ENCODE measurements at places on chromosomes 7 and 10.
A peak's percentile ranks its signal among the peaks of the same experiment; 100 is the strongest.

DNA sequence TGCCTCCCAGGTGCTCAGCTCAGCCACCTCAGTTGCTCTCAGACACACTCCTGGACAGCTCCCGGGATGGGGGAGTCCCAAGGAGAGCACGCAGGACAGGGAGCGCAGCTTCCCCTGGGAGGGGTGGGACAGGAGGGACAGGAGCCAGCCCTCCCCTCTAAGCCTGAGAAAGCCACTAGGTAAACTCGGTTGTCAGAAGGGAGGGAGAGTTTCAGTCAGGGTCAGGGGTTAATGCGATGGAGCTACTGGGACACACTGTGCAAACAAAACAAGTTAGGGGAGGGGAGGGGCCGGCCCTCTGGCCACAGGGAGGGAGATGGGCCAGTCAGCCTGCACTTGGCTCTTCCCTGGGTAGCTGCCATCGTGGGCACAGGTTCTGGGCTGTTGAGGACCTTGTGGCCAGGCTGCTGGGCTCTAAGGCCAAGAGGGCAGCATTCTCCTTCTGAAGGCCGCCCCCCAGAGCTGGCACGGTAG lies 31.1 kb downstream of the KAZALD1 start:
- no peak for DNase-seq
- no peaks in the 10 kb centered on the region for H3K36me3 ChIP-seq
- H3K27ac ChIP-seq = no peak overlapping the region
- no peaks in the 10 kb centered on the region for H3K4me1 ChIP-seq
- no peak overlapping the region for H3K4me3 ChIP-seq

DNA sequence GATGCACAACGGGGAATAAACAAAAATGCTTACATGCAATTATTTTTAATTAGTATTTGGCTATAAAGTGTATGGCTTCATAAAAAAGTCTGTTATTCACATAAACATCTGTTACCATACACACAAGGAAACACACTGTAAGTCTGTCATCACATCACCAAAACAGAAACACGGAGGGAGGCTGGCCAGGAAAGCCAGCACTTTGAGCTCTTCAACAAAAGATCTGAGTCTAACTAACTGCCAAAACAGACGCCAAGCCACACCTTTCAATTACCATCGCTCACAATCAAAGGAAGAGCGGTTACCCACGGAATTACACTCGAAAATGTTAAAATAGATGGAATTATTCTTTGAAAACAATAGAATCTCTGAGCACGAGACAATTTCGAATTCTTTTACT lies 49.2 kb upstream of the MGMT start:
- no peak overlapping the region for H3K27ac ChIP-seq
- H3K4me3 ChIP-seq = no peak overlapping the region
- no peak for DNase-seq
- no peaks in the 10 kb centered on the region for H3K4me1 ChIP-seq
- peaks cover 6% of the 10 kb centered on the region for H3K27me3 ChIP-seq

- H3K36me3 ChIP-seq = no peaks in the 10 kb centered on the region
- no peaks in the 10 kb centered on the region for H3K4me1 ChIP-seq
- H3K27me3 ChIP-seq = no peaks in the 10 kb centered on the region
- H3K27ac ChIP-seq = no peak overlapping the region
- H3K4me3 ChIP-seq = no peak overlapping the region
Measured at GRCh38 chr10:8365935-8366911, 311.7 kb downstream of the GATA3 start.

DNA sequence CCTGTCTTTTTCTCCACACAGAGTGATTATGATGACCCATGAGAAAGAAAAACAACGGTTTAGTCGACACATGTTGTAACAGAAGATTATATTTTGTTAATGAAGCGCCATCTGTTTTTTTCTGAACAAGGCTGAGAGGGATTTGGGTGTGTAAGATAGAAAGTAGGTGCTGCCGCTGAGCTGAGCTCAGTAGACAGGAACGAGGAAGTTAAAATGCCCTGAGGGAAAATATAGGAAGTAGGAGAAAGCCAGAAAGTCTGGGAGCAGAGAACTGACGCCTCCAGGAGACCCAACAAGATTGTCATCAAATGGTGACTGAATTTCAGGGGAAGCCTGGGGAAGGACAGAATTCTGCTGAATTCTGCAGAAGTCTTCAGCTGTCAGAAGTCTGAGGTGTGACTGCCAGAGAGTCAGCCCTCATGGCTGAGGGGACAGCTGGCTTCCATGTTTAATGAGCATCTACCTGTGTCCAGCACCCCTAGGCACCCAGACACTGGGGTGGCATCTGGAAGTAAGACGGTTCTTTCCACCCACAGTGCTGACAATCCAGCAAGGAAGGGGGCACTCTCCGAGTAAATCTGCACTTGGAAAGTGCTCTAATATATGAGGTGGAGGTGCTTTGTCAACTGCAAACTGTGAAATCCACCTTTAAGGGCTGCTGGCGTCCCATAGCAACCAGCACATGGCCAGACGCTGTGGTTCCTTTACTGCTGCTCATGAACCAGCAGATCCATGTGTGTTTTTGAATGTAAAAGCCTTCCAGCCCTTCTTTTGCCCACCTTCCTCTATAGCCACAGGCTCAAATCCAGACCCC lies 12.5 kb upstream of the TSPAN15 start:
- H3K4me1 ChIP-seq = peaks cover 2% of the 10 kb centered on the region

- no peak overlapping the region for H3K27ac ChIP-seq
- no peak for DNase-seq
- H3K4me1 ChIP-seq = no peaks in the 10 kb centered on the region
Measured at GRCh38 chr7:122989041-122989440, 6.5 kb downstream of the TAS2R16 start.

DNA sequence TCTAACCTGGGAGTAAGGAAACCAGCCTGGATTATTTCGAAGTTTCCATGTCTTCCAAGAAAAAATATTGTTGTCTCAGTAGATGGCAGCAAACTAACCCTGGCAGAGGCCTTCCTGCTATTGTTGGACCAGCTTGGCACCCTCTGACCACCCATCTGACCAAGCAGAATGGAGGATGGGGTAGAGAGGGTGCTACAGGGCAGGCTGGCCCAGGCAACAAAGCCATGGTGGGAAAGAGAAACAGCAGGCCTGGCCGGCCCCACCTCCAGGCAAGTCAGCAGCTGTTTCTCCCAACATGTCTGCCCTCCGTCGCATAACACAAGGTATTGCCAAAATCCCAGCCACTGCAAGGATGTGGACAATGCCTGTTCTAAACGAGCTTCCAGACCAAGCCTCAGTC lies 95.0 kb downstream of the FAM53B start:
- peaks cover 6% of the 10 kb centered on the region for H3K4me1 ChIP-seq
- no peak overlapping the region for H3K4me3 ChIP-seq
- H3K36me3 ChIP-seq = no peaks in the 10 kb centered on the region
- no peaks in the 10 kb centered on the region for H3K27me3 ChIP-seq
- no peak for DNase-seq

- H3K4me1 ChIP-seq = no peaks in the 10 kb centered on the region
- no peak overlapping the region for H3K27ac ChIP-seq
- DNase-seq = no peak
- no peak overlapping the region for H3K4me3 ChIP-seq
- no peaks in the 10 kb centered on the region for H3K27me3 ChIP-seq
Measured at GRCh38 chr10:66337211-66337610, 588.6 kb upstream of the LRRTM3 start.

DNA sequence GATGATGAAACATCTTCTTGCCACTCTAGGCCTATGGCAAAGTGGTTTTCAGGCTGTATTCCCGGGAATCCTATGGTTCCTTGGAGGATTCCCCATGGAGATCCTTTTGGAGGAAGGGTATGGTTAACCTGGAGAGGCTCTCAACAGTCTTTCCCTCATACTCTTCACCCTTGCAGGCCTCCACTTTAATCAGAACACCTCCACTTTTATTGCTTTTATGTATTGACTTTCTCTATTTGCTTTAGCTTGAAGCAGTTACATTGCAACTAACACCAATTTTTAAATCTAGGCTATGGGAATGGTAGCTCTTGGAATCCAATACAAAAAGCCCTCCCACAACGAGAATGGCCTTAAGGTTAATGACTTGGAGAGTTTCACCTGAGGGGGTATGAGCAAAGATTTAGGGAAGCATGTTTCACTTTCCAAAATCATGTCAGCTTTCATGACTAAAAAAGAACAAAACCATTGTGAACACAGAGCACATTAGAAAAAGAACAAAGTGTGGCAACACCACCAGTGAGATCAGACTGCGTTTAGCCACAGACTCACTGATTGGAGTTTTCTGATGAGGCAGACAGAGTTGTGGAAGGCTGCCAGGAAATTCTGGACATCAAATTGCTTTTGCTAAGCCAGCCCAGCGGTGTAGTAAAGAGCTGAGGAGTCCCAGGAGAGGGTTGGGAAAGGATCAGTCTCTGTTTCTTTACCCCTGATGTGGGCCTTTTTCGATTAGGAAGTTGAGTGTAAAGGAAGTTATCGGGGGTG lies 130.4 kb upstream of the BMPER start:
- no peak for DNase-seq
- no peaks in the 10 kb centered on the region for H3K4me1 ChIP-seq

DNA sequence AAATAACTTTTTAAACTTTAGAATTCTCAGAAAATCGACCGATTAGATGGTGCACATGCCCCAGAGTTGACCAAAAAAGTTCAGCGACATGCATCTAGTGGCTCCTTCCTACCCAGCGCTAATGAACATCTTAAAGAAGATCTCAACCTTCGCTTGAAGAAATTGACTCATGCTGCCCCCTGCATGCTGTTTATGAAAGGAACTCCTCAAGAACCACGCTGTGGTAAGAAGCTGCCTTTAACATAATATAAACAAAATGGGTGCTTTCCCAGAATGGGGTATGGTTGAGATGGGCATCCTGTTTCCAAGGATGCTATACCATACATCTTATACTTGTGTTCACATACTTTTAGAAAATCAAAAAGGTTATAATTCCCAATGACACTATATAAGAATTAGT lies 24.6 kb downstream of the GLRX3 start:
- H3K4me3 ChIP-seq = no peak overlapping the region
- H3K36me3 ChIP-seq = no peaks in the 10 kb centered on the region
- no peak overlapping the region for H3K27ac ChIP-seq
- DNase-seq = no peak
- H3K4me1 ChIP-seq = no peaks in the 10 kb centered on the region

GRCh38 chr7:39016609-39017008 lies 38.9 kb downstream of the POU6F2 start:
- peak; percentile 18 for DNase-seq
- no peaks in the 10 kb centered on the region for H3K27me3 ChIP-seq
- H3K4me1 ChIP-seq = no peaks in the 10 kb centered on the region
- no peak overlapping the region for H3K27ac ChIP-seq
- H3K36me3 ChIP-seq = no peaks in the 10 kb centered on the region
- no peak overlapping the region for H3K4me3 ChIP-seq

DNA sequence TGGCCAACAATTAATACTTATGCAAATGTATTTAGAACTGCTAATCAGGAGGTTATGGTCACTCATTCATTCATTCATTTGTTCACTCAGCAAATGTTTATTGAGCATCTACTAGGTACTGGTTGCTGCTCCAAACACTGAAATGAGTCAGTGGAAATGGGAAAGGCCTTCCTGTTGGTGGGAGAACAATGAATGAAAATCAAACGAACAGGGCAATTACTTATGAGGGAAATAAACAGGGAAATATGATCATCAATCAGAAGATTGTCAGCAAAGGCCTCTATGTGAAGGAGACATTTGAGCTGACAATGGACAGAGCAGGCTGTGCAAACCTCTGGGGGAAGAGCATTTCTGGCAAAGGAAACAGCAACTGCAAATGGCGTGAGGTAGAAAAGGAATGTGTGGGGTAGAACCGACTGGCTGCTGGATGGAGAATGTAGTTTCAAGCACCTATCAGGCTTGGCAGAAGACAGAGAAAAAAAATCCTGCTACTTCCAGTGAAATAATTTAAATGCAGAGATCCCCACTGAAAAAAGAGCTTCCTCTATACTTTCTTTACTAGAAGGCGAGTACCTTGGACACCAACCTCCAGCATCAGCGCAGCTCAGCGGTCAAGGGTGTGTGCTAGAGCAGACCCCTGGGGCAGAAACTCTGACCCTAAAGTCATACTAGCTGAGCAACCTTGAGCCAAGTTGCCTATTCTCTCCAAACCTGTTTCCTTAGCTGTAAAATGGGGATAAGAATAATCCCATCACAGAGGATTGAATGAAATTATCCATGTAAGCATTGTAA lies 108.8 kb upstream of the EEPD1 start:
- peak overlapping the region; percentile 80 for H3K27ac ChIP-seq
- no peaks in the 10 kb centered on the region for H3K36me3 ChIP-seq
- no peak for DNase-seq
- no peak overlapping the region for H3K4me3 ChIP-seq
- H3K27me3 ChIP-seq = no peaks in the 10 kb centered on the region
- H3K4me1 ChIP-seq = peaks cover 12% of the 10 kb centered on the region

DNA sequence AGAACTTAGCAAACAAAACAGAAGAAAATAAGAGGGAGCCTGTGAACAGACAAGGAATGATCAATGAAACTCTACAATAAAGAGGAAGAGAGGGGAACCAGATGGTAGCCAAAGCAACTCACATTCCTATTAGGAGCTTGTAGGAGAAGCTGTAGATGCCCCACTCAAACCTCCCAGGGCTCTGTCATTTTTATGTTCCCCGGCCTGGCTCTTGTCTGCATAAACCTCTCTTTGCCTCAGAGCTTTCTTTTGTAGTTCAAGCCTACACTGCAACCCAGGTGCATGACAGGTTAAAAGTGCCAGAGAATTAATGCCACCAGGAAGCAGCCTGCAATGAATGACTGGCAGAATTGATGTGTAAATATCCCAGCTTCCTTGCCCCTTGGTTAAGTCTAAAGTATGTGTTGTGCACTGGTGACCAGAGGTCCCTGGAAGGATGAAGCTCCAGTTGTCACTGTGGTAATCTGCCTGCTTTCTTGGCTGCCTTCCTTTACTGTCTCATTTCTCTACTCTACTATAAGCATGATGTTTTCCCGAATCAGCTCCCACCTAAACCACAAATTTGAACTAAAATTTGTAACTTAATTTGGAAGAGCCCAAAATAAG lies 40.4 kb downstream of the HDAC9 start:
- no peak overlapping the region for H3K27ac ChIP-seq
- H3K36me3 ChIP-seq = no peaks in the 10 kb centered on the region
- no peak overlapping the region for H3K4me3 ChIP-seq
- no peaks in the 10 kb centered on the region for H3K4me1 ChIP-seq

DNA sequence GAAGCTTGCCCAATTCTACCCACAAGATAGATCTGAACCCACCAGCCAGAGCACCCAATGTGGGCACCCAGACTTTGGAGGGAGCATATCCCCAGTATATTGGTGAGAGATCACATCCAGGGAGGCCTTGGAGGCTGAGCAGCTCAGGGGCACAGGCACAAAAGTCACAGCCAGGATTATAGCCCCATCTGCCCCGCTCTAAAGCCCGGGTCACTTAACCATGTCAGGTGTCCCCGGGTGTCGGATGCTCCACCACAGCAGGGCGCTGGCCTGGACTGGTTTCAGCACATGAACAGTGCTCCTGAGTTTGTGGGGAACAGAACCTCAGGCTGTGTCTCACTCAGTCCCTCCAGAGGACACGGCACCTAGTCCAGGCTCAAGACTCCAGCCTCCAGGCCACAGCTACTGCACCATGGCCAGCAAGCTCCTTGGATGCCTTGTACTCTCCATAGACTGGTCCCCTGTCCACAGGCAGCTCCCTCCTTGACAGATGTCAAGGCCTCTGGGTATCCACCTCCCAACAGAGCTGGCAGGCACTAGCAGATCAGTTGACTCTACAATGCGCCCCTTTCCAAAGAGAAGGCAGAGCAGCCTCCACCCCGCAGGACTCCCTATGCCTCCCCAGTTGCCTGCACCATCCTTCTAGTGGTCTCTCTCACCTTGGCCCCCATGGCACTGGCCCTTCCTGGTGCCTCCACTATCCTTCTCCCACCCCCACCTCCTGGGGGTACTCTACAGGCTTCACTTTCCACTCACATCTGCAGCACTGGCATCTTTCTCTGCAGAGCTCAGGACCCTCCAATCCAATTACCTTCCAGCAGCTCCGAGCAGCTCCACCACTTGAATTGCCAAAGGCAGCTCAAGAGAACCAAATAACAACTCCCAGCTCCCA lies 306.0 kb downstream of the GRID1 start:
- H3K36me3 ChIP-seq = no peaks in the 10 kb centered on the region
- no peaks in the 10 kb centered on the region for H3K27me3 ChIP-seq
- no peak overlapping the region for H3K27ac ChIP-seq
- H3K4me1 ChIP-seq = no peaks in the 10 kb centered on the region
- no peak for DNase-seq

Measured in breast epithelium (tissue), 4 donors.